Ammon's horn (tissue), 1 donor: ENCODE measurements at places on chromosomes 6 and 20.

DNA sequence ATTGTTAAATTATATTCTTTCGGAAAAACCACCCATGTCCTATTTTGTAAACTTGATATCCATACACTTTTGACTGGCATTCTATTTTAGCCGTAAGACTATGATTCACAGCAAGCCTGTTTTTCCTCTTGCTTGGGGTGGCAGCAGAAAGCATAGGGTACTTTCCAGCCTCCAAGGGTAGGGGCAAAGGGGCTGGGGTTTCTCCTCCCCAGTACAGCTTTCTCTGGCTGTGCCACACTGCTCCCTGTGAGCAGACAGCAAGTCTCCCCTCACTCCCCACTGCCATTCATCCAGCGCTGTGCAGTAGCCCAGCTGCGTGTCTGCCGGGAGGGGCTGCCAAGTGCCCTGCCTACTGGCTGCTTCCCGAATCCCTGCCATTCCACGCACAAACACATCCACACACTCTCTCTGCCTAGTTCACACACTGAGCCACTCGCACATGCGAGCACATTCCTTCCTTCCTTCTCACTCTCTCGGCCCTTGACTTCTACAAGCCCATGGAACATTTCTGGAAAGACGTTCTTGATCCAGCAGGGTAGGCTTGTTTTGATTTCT is 2.1 kb upstream of the ESR1 start:
- DNase-seq: peak; percentile 5

GRCh38 chr6:40131675-40132074 is 197.4 kb upstream of the MOCS1 start:
- DNase-seq: no peak

GRCh38 chr6:111591370-111591900 is 14.2 kb downstream of the TRAF3IP2 start:
- DNase-seq: no peak

DNA sequence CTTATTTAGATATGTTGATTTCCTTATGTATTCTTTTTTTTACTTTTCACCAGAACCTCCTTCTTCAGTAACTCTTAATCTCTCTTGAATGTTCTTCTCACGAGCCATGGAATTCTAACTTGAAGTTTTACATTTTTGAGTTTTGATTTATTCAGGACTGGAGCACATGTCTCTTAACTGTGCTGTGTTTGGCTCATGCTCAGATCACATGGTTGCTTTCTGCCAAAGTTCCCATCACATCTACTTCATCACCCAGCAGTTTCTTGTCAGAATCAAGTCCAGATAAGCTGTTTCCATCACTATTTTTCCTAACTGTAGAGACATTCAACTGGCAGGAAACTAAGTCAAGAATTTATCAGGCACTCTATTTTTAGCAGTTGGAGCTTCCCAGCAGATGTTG is 31.7 kb downstream of the SLC35A1 start:
- DNase-seq: no peak

- peak; percentile 78 for DNase-seq
Observed at GRCh38 chr6:39347906-39348585, 25.5 kb upstream of the KCNK16 start.

- no peak for DNase-seq
Observed at GRCh38 chr20:10381477-10381876, 52.5 kb downstream of the MKKS start.

GRCh38 chr20:32886652-32887051 is 27.9 kb downstream of the EFCAB8 start:
- DNase-seq: no peak

- DNase-seq: no peak
Observed at GRCh38 chr20:707451-708110, 32.0 kb upstream of the SCRT2 start.

DNA sequence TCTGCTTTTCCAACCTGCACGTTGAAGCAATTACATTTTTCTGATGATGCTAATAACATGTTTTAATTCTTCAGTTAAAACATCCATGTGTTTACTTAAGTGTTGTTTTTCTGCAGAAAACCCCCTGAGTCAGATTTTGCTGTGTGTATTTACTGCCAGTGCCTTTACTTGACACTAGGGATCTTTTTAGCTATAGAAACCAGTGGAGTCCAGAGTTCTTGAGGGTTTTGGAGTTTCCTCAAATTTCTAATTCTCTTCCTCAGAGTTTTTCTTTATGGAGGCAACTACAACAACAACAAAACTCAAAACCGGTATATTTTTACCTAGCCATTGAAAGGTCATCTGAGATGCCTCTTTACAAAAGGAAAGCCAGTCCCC is 168.4 kb downstream of the JARID2 start:
- DNase-seq: no peak

- no peak for DNase-seq
Observed at GRCh38 chr6:105644691-105645090, 241.8 kb upstream of the PREP start.

DNA sequence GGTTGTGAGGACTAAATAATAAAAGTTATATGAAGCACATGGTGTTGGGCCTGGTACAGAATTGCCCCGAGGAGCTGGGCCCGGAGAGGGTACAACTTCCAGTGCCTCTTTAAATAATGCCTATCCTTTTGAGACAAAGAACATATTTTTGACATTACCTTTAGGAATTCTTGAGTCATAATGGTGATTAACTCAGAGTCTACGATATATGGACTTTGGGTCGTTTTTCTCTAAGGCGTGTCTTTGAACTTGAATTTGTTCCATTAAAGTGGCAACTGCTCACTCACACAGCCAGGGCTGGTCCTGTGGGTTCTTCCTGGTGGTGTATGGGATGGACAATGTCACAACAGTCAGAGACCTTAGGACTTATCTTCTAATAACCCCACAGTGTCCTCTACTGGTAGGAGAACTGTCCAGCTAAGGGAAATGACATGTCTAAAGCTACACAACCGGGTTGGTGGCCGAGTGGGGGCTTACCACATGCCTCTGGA is 106.5 kb downstream of the CDC5L start:
- DNase-seq: no peak

GRCh38 chr6:13395272-13396237 is 67.2 kb upstream of the TBC1D7 start:
- DNase-seq: peak; percentile 85

DNA sequence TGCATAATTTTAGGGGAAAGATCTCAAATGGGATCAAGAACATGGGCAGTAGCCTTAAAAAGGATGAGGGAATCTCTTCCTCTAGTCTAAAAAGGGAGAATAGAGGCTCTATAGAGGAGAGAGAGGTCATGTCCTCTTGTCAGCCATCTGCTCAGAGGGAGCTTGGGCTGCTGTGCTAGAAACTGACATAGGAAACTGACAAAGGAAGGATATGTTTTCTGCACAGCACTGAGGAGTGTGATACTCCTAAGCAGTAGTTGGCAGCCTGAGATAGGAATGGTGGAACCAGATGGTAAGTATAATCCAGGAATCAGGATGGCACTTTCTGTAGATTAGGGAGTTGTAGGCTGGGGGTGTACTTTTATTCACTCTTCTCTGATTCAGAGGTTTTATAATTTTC is 59.2 kb downstream of the PTPRA start:
- DNase-seq: peak; percentile 55

- no peak for DNase-seq
Observed at GRCh38 chr20:4138056-4138455, 122.7 kb upstream of the RNF24 start.

DNA sequence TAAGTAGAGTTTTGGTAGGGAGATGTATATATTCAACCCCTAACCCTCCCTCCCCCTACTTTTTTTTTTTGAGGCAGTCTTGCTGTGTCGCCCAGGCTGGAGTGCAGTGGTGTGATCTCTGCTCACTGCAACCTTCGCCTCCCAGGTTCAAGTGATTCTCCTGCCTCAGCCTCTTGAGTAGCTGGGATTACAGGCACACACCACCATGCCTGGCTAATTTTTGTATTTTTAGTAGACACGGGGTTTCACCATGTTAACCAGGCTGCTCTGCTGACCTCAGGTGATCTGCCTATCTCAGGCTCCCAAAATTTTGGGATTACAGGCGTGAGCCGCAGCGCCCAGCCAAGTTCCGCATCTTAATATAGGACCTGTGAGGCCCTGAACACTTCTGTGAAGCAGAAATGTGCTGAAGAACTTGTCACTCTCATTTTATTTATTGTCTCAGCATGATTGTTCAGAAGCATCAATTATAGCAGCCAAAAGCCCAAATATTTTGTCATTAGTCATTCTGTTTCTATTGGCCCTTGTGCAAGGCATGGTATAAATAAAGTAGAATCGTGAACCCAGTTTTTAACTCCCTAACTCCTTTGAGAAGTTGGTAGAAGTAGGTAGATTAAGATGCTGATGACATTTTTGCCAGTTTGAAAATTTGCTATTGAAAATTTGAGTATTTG is 19.4 kb downstream of the DSTN start:
- DNase-seq: no peak

- DNase-seq: no peak
Observed at GRCh38 chr6:34723203-34723602, 26.6 kb upstream of the ILRUN start.

- no peak for DNase-seq
Observed at GRCh38 chr20:36988494-36988966, 37.0 kb upstream of the SAMHD1 start.

DNA sequence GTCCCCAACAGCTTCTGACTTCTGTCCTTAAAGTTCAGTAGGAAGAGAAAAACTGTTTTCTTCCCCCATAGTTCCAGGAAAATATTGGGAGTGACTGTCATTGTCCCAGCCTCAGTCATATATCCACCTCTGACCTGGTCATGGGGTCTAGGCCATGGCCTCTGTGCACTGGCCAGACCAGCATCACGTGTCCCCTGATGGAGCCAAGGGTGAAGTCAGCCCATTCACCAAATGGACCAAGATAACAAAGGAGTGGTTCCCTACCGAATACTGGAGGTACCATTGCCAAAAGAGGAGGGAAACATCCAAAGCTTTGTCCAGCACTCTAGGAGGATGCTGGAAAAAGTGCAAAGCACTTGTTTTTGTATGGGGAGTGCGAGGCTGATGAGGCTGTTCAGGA is 395.4 kb downstream of the TAF4 start:
- DNase-seq: no peak

GRCh38 chr6:159513074-159513720 is 179.8 kb downstream of the SOD2 start:
- no peak for DNase-seq

- DNase-seq: no peak
Observed at GRCh38 chr20:19699180-19699971, 58.7 kb upstream of the RIN2 start.

GRCh38 chr20:6583134-6583738 is 184.2 kb upstream of the BMP2 start:
- peak; percentile 67 for DNase-seq

DNA sequence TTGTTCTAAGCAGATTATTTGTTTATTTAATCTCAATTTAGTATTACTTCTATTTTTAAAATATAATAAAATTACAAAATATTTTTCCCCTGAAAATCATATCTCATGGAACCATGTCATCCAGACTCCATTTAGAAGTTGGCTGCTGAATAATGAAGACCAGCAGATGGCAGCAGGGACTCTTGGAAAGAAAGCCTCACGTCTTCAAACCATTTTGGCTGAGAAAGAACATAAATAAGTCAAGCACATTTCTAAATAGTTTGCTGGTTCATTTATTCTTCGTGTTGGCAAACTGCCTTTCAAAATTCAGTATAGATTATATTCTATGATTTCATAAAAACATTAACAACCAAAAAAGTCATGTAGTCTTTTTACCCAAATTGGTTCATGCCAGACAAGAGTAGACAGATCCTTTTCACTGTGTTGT is 71.7 kb downstream of the RCAN2 start:
- peak; percentile 88 for DNase-seq

- no peak for DNase-seq
Observed at GRCh38 chr6:37503309-37503965, 3.7 kb upstream of the CCDC167 start.

DNA sequence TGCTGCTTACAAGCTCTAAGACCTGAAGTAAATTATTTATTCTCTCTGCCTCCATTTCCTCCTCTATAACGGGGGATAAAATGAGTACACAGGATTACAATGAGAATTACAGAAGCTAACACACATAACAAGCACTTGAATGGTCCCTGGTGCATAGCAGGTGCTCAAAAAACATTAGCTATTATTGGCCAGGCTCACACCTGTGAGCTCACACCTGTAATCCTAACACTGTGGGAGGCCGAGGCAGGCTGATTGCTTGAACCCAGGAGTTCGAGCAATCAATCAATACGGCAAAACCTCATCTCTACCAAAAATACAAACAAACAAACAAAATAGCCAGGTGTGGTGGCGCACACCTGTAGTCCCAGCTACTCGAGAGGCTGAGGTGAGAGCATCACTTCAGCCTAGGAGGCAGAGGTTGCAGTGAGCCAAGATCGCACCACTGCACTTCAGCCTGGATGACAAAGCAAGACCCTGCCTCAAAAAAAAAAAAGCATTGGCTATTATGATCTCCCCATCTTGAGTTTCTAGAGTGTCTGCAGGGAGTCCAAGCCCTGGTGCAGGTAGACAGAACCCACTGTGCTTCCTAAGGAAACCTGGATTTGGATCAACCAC is 68.1 kb downstream of the PREX1 start:
- no peak for DNase-seq

DNA sequence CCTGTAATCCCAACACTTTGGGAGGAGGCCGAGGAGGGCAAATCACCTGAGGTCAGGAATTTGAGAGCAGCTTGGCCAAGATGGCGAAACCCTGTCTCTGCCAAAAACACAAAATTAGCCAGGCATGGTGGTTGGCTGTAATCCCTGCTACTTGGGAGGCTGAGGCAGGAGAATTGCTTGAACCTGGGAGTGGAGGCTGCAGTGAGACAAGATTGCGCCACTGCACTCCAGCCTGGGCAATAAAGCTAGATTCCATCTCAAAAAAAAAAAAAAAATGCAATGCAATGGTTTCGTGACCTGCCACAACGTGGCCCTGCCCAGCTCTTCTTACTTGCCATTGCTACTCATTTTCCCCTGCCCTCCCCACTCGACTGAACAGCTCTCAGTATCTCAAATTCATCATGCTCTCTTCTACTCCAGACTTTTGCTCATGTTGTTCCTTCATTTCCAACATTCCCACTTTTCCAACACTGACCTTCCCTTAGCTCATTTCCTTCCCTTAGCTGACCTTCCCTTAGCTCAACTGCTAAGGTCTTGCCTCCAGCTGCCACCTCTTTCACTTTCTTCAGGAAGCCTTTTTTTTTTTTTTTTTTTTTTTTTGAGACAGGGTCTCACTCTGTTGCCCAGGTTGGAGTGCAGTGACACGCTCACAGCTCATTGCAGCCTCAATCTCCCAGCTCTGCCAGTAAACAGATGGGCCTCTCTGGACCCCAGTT is 2.1 kb upstream of the MTHFD1L start:
- no peak for DNase-seq

GRCh38 chr6:4010048-4010447 is 68.9 kb downstream of the FAM217A start:
- no peak for DNase-seq

- peak; percentile 45 for DNase-seq
Observed at GRCh38 chr6:150641398-150642139, 41.9 kb downstream of the PLEKHG1 start.

GRCh38 chr6:26307850-26308249 is 57.1 kb upstream of the BTN3A2 start:
- DNase-seq: no peak

- peak; percentile 60 for DNase-seq
Observed at GRCh38 chr6:11374036-11375010, 141.9 kb upstream of the NEDD9 start.

DNA sequence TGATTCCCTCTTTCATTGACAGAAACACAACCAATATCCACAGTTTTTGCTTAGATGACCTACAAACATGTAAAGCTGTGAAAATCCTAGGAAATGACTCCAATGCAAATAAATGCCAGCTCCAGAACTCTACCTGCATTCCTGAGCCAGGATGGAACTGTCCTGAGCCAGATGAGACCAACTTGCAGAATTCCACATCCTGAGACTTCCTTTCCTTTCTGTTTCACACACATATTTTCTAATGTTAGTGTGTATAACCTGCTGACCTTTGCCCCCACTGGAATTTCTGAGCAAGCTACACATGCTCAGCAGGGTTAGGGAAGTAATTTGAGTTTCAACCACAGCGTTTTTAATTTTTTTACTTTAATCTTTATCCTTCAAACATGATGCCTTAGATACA is 69.6 kb upstream of the ADGRF1 start:
- no peak for DNase-seq
